A549 treated with Mapracorat at 1 μM for 4 hours (cell line): ENCODE measurements at places on chromosomes 4 and X. TPM values are rescaled to one million over a fixed set of nuclear protein-coding genes. Genes with fewer than 3 reads are reported as not detected.

Gene PAGE2
- total RNA-seq = not detected in 5 replicates

Gene LRIT3
- 0.05 to 0.06 TPM in 2 of 5 replicates, not detected in the others for total RNA-seq

Gene GYPE
- not detected in 5 replicates for total RNA-seq

Gene SPATA4
- total RNA-seq = 0.12 to 0.31 TPM (median 0.27 TPM) in 5 replicates

Gene SPANXN3
- not detected in 5 replicates for total RNA-seq

Gene GPC3
- not detected in 5 replicates for total RNA-seq

Gene L1CAM
- total RNA-seq = 16.6 to 21.9 TPM (median 18.2 TPM) in 5 replicates

Gene MCTS1
- total RNA-seq = 91.6 to 101 TPM (median 93.1 TPM) in 5 replicates

Gene CYTL1
- not detected in 5 replicates for total RNA-seq

Gene VCX2
- not detected in 5 replicates for total RNA-seq

Gene KLHL5
- 43.7 to 61.1 TPM (median 55.1 TPM) in 5 replicates for total RNA-seq

Gene GPR143
- 0.08 to 0.37 TPM (median 0.24 TPM) in 5 replicates for total RNA-seq

Gene FAM53A
- 0.56 to 1.6 TPM (median 0.79 TPM) in 5 replicates for total RNA-seq

Gene HSPA4L
- total RNA-seq = 6.5 to 8.0 TPM (median 7.2 TPM) in 5 replicates

Gene ETDA
- total RNA-seq = not detected in 5 replicates

Gene AWAT2
- total RNA-seq = not detected in 5 replicates

Gene NR3C2
- total RNA-seq = 0.07 TPM in 1 of 5 replicates, not detected in the others

Gene CYP4V2
- 2.5 to 3.3 TPM (median 3.1 TPM) in 5 replicates for total RNA-seq

Gene CSAG2
- not detected in 5 replicates for total RNA-seq

Gene AMOT
- 0.02 to 0.04 TPM in 2 of 5 replicates, not detected in the others for total RNA-seq

Gene SEC31A
- total RNA-seq = 78.3 to 87.2 TPM (median 81.0 TPM) in 5 replicates

Gene MRPL1
- total RNA-seq = 23.4 to 28.4 TPM (median 24.0 TPM) in 5 replicates

Gene PNPLA4
- total RNA-seq = 8.9 to 13.9 TPM (median 12.3 TPM) in 5 replicates

Gene CLGN
- total RNA-seq = 4.5 to 5.5 TPM (median 5.3 TPM) in 5 replicates

Gene SYTL5
- 0.21 to 0.34 TPM (median 0.30 TPM) in 5 replicates for total RNA-seq

Gene ZNF275
- 5.3 to 6.1 TPM (median 5.4 TPM) in 5 replicates for total RNA-seq

Gene CD40LG
- total RNA-seq = not detected in 5 replicates

Gene FOXP3
- 0.12 to 0.19 TPM (median 0.14 TPM) in 5 replicates for total RNA-seq

Gene IBSP
- total RNA-seq = not detected in 5 replicates

Gene USP51
- 0.41 to 0.60 TPM (median 0.43 TPM) in 5 replicates for total RNA-seq

Gene TKTL1
- total RNA-seq = 0.10 to 0.34 TPM in 2 of 5 replicates, not detected in the others

Gene NDST3
- total RNA-seq = not detected in 5 replicates

Gene TASL
- not detected in 5 replicates for total RNA-seq

Gene CXCL9
- total RNA-seq = not detected in 5 replicates

Gene DGKK
- total RNA-seq = not detected in 5 replicates

Gene RHOH
- total RNA-seq = 0.13 to 0.42 TPM (median 0.19 TPM) in 5 replicates

Gene RTL5
- total RNA-seq = 2.1 to 2.4 TPM (median 2.3 TPM) in 5 replicates

Gene HMX1
- 0.07 to 0.19 TPM (median 0.09 TPM) in 5 replicates for total RNA-seq

Gene BANK1
- total RNA-seq = 0.63 to 1.8 TPM (median 0.93 TPM) in 5 replicates

Gene DIPK2B
- not detected in 5 replicates for total RNA-seq

Gene P2RY8
- total RNA-seq = 0.02 to 0.03 TPM (median 0.03 TPM) in 3 of 5 replicates, not detected in the others

Gene ADGRG4
- total RNA-seq = not detected in 5 replicates

Gene GAGE12F
- total RNA-seq = not detected in 5 replicates

Gene NXF2B
- not detected in 5 replicates for total RNA-seq

Gene CT45A3
- 0.21 to 0.39 TPM (median 0.27 TPM) in 3 of 5 replicates, not detected in the others for total RNA-seq

Gene ADGRG2
- total RNA-seq = 8.7 to 11.1 TPM (median 10.5 TPM) in 5 replicates

Gene DMRTC1B
- total RNA-seq = not detected in 5 replicates

Gene PTCHD1
- not detected in 5 replicates for total RNA-seq

Gene SAP30
- 22.5 to 25.0 TPM (median 23.9 TPM) in 5 replicates for total RNA-seq

Gene RAB33A
- 0.13 to 0.32 TPM (median 0.27 TPM) in 5 replicates for total RNA-seq

Gene ARMCX6
- total RNA-seq = 44.8 to 51.0 TPM (median 49.0 TPM) in 5 replicates
